ENCODE measurements at places on chromosomes 16 and 17. TPM values are rescaled to one million over a fixed set of nuclear protein-coding genes. Genes with fewer than 3 reads are reported as not detected.

Gene TBC1D3B
- total RNA-seq: not detected

- H3K27ac ChIP-seq: no peak overlapping the region
- H3K4me3 ChIP-seq: no peak overlapping the region
- DNase-seq: no peak
- no peaks in the 10 kb centered on the region for H3K4me1 ChIP-seq
Measured at GRCh38 chr17:68840073-68840472, 115.1 kb downstream of the ABCA8 start.

Gene FDXR
- 9.0 TPM for total RNA-seq

DNA sequence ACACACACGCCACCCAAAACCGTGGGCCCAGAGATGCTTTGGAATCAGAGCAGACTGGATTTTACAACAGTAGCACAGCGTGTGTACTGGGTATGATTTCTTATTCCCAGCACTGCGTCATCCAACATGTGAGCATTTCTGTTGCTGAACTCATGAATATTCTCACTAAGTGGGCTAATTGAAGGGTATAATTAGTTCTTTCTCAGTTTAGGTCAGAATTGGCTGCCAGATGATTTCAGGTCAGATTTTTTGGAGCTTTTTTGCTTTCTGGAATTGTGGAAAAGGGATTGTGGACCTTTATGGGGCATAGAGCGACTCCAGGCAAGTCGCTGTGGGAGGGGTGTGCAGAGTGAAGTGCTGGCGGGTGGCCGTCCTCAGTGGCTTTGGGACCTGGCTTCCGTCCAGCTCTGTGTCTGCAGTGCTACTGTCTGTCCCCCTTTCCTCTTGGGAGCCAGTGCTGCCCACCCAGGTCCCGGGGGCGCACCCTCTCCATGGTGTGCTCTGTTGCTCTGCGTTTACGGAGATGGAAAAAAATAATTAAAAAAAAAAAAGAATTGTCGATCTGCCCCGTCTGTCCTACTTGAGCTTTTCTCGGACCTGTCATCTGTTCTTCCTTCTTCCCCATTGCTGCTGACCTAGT, 25.0 kb downstream of the FOXK2 start:
- H3K4me3 ChIP-seq: no peak overlapping the region
- H3K27ac ChIP-seq: peak overlapping the region; percentile 88
- DNase-seq: no peak
- H3K27me3 ChIP-seq: no peaks in the 10 kb centered on the region

- H3K36me3 ChIP-seq: no peaks in the 10 kb centered on the region
- DNase-seq: peak; percentile 65
- H3K27me3 ChIP-seq: no peaks in the 10 kb centered on the region
- H3K27ac ChIP-seq: peak within 1 kb of the TSS; percentile 91
Measured at GRCh38 chr17:8376271-8377067, at the start of gene KRABD2. Gene KRABD2, minus strand, starts transcription at chr17:8376704.

Gene C17orf100
- 2.1 TPM for total RNA-seq

GRCh38 chr17:64378890-64379354, 11.7 kb downstream of the PECAM1 start:
- DNase-seq: no peak
- H3K36me3 ChIP-seq: no peaks in the 10 kb centered on the region
- no peaks in the 10 kb centered on the region for H3K27me3 ChIP-seq
- H3K27ac ChIP-seq: no peak overlapping the region
- peaks cover 6% of the 10 kb centered on the region for H3K4me1 ChIP-seq

GRCh38 chr16:86322283-86322682, 188.0 kb upstream of the FOXF1 start:
- no peaks in the 10 kb centered on the region for H3K36me3 ChIP-seq
- no peak for DNase-seq
- no peaks in the 10 kb centered on the region for H3K4me1 ChIP-seq

DNA sequence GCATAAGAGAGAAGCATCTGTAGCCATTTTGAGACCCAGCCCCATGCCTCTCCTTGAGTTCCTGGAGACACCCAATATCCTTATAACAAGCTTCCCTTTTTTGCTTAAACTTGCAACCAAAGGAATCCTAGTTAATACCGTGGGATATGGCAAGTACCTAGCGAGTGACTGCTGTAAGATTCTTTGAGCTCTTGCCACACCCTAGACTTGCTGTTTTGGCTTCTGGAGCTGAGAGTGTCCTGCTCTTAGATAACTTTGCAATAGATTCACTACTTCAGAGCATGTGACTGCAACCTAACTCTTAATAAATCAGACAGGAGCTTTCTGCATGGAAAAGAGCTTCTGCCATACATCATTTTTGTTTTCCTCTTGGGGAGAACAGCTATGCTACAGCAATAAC, 58.3 kb downstream of the AKAP1 start:
- no peaks in the 10 kb centered on the region for H3K27me3 ChIP-seq
- no peak overlapping the region for H3K27ac ChIP-seq
- H3K4me3 ChIP-seq: no peak overlapping the region
- no peaks in the 10 kb centered on the region for H3K36me3 ChIP-seq

- H3K36me3 ChIP-seq: no peaks in the 10 kb centered on the region
- H3K4me1 ChIP-seq: peaks cover 13% of the 10 kb centered on the region
- no peak for DNase-seq
- H3K27ac ChIP-seq: no peak overlapping the region
- H3K4me3 ChIP-seq: no peak overlapping the region
Measured at GRCh38 chr17:46895171-46895570, 27.8 kb upstream of the GOSR2 start.

- no peaks in the 10 kb centered on the region for H3K36me3 ChIP-seq
- H3K4me1 ChIP-seq: no peaks in the 10 kb centered on the region
- no peak overlapping the region for H3K4me3 ChIP-seq
- no peak for DNase-seq
- H3K27ac ChIP-seq: no peak overlapping the region
Measured at GRCh38 chr16:75943705-75944514, 217.6 kb upstream of the CPHXL start.

DNA sequence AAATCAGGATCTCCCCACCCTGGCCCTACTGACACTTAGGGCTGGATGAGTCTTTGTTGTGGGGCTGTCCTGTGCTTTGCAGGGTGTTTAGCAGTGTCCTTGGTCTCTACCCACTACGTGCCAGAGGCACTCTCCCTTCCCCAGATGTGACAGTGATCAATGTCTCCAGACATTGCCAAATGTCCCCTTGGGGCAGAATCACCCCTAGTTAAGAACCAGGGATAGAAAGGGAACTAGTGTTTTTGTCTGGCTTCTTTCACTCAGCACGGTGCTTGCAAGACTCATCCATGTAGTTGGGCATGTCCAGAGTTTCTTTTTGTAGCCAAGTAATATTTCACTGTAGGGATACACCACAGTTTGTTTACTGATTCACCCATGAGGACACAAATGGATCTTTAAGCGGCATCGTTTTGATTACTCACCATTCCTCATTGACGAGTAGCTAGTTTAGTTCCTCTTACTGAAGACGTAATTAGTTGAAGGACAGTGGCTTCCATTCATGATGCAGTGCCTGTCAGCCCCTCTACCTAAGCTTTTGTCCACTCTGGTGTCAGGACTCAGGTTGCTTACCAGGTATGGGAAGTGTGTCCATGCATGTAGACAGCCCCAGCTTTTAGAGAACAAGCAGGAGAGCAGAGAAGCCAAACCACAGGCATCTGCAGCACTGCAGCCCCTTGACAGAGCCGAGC, 26.0 kb upstream of the ITGB4 start:
- no peaks in the 10 kb centered on the region for H3K36me3 ChIP-seq
- peak overlapping the region; percentile 97 for H3K27ac ChIP-seq
- no peaks in the 10 kb centered on the region for H3K27me3 ChIP-seq
- no peak overlapping the region for H3K4me3 ChIP-seq
- no peak for DNase-seq

DNA sequence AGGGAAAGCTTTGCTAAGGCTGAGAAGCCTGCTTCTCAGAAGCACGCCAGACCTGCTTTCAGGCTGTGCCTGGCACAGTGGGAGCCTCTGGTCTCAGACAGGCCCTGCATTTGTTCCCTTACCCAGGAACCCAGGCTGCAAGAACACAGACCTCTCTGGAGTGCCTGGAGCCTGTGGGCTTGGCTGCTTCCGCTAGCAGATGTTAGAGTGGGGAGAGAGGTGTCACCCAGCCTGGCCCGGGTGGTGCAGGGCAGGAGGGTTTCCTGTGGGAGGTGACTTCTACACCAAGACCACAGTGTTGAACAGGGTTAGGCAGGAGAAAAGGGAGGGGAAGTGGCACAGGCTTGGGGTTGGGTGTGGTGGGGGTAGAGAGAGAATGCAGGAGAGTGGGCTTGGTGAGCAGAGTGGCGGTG, 35.8 kb upstream of the ADGRG1 start:
- no peak overlapping the region for H3K27ac ChIP-seq
- no peaks in the 10 kb centered on the region for H3K4me1 ChIP-seq
- H3K4me3 ChIP-seq: no peak overlapping the region
- no peaks in the 10 kb centered on the region for H3K36me3 ChIP-seq

DNA sequence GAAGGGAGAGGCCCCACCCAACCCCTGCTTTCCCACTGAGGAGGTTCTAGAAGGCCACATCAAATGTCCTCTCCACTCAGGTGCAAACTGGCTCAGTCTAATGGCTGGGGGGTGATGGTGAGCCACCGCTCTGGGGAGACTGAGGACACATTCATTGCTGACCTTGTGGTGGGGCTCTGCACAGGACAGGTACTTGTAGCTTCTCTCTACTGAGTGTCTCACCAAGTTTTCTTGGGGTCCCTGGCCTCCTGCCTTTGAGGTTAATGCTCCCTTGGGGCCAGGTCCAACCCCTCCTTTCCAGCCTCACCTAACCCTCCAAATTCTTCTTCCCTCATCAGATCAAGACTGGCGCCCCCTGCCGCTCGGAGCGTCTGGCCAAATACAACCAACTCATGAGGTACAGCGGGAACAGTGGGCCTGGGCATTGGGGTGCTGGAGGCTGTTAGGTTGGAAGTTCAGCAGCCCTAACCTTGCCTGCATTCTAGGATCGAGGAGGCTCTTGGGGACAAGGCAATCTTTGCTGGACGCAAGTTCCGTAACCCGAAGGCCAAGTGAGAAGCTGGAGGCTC, 5.7 kb downstream of the ENO3 start:
- no peaks in the 10 kb centered on the region for H3K27me3 ChIP-seq
- no peaks in the 10 kb centered on the region for H3K4me1 ChIP-seq
- H3K27ac ChIP-seq: no peak overlapping the region
- H3K4me3 ChIP-seq: no peak overlapping the region
- no peaks in the 10 kb centered on the region for H3K36me3 ChIP-seq

GRCh38 chr16:47316442-47317015, 144.3 kb downstream of the ITFG1 start:
- no peak overlapping the region for H3K4me3 ChIP-seq
- no peak for DNase-seq
- no peaks in the 10 kb centered on the region for H3K36me3 ChIP-seq
- no peaks in the 10 kb centered on the region for H3K4me1 ChIP-seq
- H3K27me3 ChIP-seq: no peaks in the 10 kb centered on the region

Gene SLFN14
- total RNA-seq: not detected

- H3K27ac ChIP-seq: no peak overlapping the region
- no peak for DNase-seq
- no peaks in the 10 kb centered on the region for H3K36me3 ChIP-seq
- H3K4me3 ChIP-seq: no peak overlapping the region
- no peaks in the 10 kb centered on the region for H3K27me3 ChIP-seq
Measured at GRCh38 chr16:21566891-21567414, 32.4 kb upstream of the METTL9 start.

GRCh38 chr16:82504836-82505235, 121.9 kb upstream of the CDH13 start:
- H3K4me1 ChIP-seq: no peaks in the 10 kb centered on the region
- H3K27ac ChIP-seq: no peak overlapping the region
- H3K4me3 ChIP-seq: no peak overlapping the region

DNA sequence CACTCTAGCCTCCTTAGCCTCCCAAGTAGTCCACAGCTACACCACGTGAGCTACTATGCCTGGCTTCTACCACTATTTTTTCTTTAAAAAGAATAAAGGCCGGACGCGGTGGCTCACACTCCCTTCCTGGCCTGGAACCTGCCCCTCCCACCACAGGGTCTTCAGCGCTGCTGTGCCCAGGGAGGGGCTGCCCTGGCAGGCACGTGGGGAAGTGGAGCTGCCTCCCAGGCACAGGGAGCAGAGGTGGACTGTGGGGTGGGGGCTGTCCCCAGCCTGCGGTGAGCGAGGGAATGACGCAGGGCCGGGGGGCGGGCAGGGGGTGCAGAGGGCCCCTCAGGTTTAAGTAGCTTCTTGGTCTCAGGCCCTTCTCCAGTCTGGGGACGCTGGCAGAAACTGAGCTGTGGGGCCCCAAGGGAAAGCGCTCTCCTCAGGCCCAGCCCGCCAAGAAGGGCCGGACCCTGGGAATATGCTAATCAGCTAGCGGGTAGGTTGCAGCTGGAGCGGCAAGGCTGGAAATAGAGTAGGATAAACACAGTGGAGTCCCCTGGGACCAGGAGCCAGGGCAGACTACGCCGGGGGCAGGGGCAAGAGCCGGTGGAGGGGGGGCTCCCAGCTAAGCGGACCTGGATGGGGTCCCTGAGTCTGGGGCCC, 46.8 kb downstream of the TIMM22 start:
- no peak overlapping the region for H3K27ac ChIP-seq
- H3K27me3 ChIP-seq: no peaks in the 10 kb centered on the region
- H3K4me1 ChIP-seq: peaks cover 40% of the 10 kb centered on the region
- no peaks in the 10 kb centered on the region for H3K36me3 ChIP-seq
- no peak overlapping the region for H3K4me3 ChIP-seq

Gene TLK2
- 66.0 TPM for total RNA-seq

Gene UBN1
- 28.0 TPM for total RNA-seq

DNA sequence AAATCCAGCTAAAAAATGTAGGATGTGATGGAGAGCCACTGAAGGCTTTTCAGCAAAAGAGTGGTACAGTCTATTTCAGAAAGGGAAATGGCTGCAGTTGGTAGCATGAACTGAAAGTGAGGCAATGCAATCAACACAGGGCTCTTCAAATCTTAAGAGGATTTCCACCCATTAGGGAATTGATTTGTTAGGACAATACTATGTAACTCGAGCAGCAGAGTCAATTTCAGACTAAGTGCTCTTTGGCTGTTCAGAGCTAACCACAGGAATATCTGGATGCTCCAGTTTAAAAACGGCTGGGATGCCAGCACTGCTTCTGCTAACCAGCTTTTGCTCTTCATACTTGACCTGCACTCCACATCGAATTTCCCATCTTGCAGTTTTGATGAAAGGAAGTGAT, 24.6 kb downstream of the CACNG1 start:
- no peaks in the 10 kb centered on the region for H3K4me1 ChIP-seq
- peaks cover 21% of the 10 kb centered on the region for H3K36me3 ChIP-seq
- no peaks in the 10 kb centered on the region for H3K27me3 ChIP-seq
- H3K27ac ChIP-seq: no peak overlapping the region
- no peak for DNase-seq
- H3K4me3 ChIP-seq: no peak overlapping the region

- no peaks in the 10 kb centered on the region for H3K4me1 ChIP-seq
- H3K27me3 ChIP-seq: no peaks in the 10 kb centered on the region
- H3K4me3 ChIP-seq: no peak overlapping the region
- H3K36me3 ChIP-seq: no peaks in the 10 kb centered on the region
- no peak for DNase-seq
- H3K27ac ChIP-seq: no peak overlapping the region
Measured at GRCh38 chr17:32783602-32784001, 93.3 kb downstream of the MYO1D start.

Measured in tibial nerve (tissue), 4 donors.